Upper lobe of left lung (tissue), 6 donors: ENCODE measurements at places on chromosomes 4 and X. TPM values are rescaled to one million over a fixed set of nuclear protein-coding genes. Genes with fewer than 3 reads are reported as not detected.

The ERAS gene
- total RNA-seq: not detected

The SERTM2 gene
- not detected for total RNA-seq

The PABPC1L2B gene
- total RNA-seq: not detected

The GSX2 gene
- total RNA-seq: not detected

The FRG2 gene
- not detected for total RNA-seq

The GPR50 gene
- total RNA-seq: not detected

The DDX53 gene
- not detected for total RNA-seq

The SH3BP2 gene
- total RNA-seq: 60.5 TPM

The ADH6 gene
- total RNA-seq: not detected

The SAT1 gene
- 1,067 TPM for total RNA-seq

The NUP62CL gene
- 22.0 TPM for total RNA-seq

The KLHL15 gene
- total RNA-seq: 13.5 TPM

The FRYL gene
- 57.0 TPM for total RNA-seq

The GAGE2A gene
- total RNA-seq: 1.2 TPM

The TRIM2 gene
- 19.9 TPM for total RNA-seq

The HSD17B13 gene
- 4.2 TPM for total RNA-seq

The SMIM10 gene
- 1.9 TPM for total RNA-seq

The RAB41 gene
- not detected for total RNA-seq

The MAGEB2 gene
- total RNA-seq: not detected

The PTTG2 gene
- 1.1 TPM for total RNA-seq

The SCARB2 gene
- total RNA-seq: 186 TPM

The HMGN5 gene
- 2.2 TPM for total RNA-seq

The COL25A1 gene
- total RNA-seq: 0.79 TPM

The TLR10 gene
- total RNA-seq: 0.79 TPM

The BTK gene
- total RNA-seq: 16.2 TPM

The PARM1 gene
- 36.7 TPM for total RNA-seq

The TMEM185A gene
- total RNA-seq: 15.6 TPM

The NSG1 gene
- total RNA-seq: 3.8 TPM

The DUSP9 gene
- not detected for total RNA-seq

The SHISA3 gene
- total RNA-seq: 2.1 TPM

The MND1 gene
- 1.2 TPM for total RNA-seq

The NDP gene
- total RNA-seq: not detected

The BMX gene
- total RNA-seq: not detected

The ARSJ gene
- total RNA-seq: 5.4 TPM

The TMEM47 gene
- total RNA-seq: 34.4 TPM

The SSX4 gene
- not detected for total RNA-seq

The RIPPLY1 gene
- total RNA-seq: not detected

The OTC gene
- total RNA-seq: 2.5 TPM

The MAGEB4 gene
- not detected for total RNA-seq

The MMAA gene
- 11.7 TPM for total RNA-seq

The DDX60 gene
- 22.6 TPM for total RNA-seq

The TLR6 gene
- 5.2 TPM for total RNA-seq

The ADH1C gene
- 11.5 TPM for total RNA-seq

The EPGN gene
- total RNA-seq: not detected

The VAMP7 gene
- 24.9 TPM for total RNA-seq

The GRIA3 gene
- total RNA-seq: not detected

The CFI gene
- total RNA-seq: 49.6 TPM

The POU3F4 gene
- not detected for total RNA-seq

The PAGE2 gene
- total RNA-seq: not detected

The DKK2 gene
- 1.8 TPM for total RNA-seq

The TRIM61 gene
- 0.76 TPM for total RNA-seq

The GPRASP1 gene
- 6.6 TPM for total RNA-seq

The IQCM gene
- total RNA-seq: not detected

The ELK1 gene
- 16.9 TPM for total RNA-seq
